ENCODE measurements at places on chromosomes 7 and 10.

- DNase-seq, result no peak
Measured at GRCh38 chr10:131448883-131449282, 137.4 kb upstream of the TCERG1L start.

DNA sequence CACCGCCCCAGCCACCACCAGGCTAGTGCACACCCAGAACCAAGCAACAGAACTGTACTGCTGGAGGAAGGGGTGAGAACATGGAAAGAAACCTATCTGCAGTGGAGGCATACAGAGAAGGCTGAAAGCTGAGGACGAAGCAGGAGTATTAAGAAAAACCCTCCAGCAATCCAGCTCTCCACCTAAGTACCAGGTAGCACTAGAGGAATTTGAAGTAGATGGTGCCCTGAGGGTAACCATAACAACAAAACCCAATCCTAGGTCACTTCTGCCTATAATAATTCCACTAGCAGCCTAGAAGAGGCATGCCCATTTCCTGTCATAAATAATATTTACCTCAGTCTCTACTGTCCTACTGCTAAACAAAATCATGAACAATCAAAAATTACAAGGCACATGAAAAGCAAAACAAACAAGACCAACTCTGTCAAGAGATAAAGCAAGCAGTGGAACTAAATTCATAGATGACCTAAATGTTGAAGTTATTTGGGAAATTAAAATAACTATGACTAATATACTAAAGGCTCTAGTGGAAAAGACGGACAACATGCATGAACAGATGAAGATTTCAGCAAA, 51.1 kb downstream of the HYCC1 start:
- DNase-seq, result no peak

DNA sequence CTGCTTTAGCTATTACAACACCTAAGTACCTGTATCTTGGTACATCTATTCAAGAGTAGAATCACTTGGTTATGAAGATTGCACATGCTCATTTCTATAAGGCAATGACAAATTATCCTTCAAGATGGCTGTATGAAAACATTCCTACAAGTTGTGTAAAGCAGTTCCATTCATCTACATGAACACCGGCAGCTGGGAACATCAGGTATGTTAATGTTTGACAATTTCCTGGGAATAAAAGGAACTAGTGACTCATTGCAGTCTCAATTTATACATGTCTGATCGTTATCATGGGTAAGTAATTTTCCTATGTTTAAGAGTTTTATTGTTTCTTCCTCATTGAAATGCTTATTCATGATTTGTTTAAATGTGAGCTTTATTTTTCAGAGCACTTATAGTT, 203.2 kb upstream of the SEMA3E start:
- DNase-seq, result no peak

- DNase-seq, result no peak
Measured at GRCh38 chr10:125462845-125463244, 220.1 kb downstream of the TEX36 start.

DNA sequence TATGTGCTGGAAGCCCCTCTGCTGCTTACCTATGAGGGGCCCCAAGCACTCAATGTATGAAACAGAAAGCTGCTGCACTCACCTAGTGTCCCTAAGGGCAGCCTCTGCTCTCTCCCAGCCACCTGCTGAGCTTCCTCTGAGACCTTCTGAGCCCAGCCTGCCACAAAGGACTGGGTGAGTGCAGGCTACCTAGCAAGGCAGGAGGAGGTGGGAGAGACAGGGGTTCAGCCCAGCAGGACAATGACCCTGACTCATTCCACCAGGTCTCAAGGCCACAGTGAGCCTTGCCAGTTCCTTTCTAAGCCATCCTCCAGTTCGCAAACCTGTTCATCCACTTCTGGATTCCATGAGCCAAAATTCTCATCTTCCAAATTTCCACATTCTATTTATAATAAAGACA, 16.3 kb downstream of the VOPP1 start:
- no peak for DNase-seq

DNA sequence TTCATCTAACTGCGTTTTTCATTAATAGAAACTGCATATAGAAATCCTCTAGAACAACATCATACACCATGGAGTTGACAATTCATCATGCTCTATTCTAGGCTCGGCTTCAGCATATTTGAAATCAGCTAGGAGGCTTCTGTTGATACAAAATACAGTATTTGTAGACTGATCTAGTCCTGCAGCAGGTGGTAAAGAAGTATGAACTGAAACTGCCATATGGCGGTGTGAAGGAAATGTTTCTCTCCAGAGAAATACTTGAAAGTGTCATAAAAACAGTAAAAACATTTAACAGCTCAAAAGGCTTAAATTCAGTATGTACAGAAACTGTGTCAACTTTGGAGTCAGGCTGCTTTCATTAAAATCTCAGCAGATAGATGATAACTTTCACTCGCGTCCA, 32.0 kb upstream of the MYO3A start:
- no peak for DNase-seq

DNA sequence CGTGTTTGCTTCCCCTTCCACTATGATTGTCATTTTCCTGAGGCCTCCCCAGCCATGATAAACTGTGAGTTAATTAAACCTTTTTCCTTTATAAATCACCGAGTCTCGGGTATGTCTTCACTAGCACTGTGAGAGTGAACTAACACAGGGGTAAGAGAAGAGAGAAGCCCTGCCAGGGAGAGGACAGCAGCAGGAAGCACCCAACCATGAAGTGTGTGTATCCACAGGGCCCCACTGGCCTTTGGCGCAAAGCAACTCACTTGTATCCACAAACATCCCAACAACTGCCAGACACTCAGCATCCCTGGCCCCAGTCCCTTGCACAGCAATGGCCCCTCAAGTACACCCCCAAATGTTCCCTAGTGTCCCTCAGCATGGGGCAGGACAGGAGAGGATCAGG, 115.1 kb downstream of the MAD1L1 start:
- DNase-seq, result no peak

- DNase-seq, result no peak
Measured at GRCh38 chr10:79238158-79238520, 109.1 kb upstream of the PPIF start.

GRCh38 chr10:24603333-24603732, 120.4 kb downstream of the ARHGAP21 start:
- DNase-seq, result no peak

- DNase-seq, result no peak
Measured at GRCh38 chr7:121186746-121187145, 142.1 kb upstream of the WNT16 start.

DNA sequence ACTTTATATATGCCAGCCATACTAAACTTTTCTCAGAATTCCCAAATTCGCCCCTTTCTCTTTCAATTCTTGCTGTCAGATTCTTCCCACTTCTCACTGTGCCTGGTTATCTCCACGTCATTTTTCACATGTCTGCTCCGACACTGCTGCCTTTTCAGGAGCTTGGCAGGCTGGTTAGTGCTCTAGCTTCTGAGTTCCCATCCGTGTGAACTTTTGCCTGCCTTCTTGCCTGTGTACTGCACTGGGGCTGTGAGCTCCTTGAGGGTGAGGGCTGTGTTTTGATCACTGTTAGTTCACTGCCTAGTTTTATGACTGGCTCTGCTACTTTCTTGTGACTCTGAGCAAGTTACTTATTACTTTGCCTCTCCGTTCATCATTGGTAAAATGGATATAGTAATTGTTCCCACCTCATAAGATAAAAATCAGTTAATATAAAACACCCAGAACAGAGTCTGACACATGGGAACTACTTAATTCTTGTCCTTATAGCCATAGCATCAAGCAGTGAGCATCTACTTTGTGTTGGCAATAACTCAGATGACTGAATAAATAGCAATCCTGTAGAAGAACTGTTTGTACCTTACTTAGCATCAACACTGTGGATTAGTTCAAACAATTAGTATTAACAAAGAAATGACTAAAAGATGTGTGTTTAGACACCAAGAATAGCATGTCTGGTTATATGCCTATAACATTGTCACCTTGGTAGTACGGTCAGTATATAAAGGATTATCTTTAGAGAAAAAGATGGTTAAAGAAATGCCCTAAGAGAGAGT, 5.5 kb downstream of the GSTO1 start:
- no peak for DNase-seq

DNA sequence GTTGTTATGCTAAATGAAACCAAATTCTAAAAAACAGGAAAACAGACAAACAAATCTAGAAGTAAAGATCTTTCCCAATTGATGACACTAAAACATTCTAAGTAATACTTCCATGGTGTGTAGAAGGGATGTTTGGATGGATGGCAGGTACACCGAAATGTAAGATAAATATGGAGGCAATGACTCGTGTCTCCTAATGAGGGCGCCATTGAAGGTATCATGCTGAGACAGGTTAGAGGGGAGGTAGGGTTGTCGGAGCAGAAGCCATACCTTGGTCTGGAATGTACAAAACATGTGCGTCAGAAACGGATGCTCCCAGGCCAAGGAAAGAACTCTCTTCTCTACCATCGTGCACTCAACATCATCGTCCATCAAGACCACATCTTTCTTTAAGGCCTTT, 101.4 kb downstream of the PRKCQ start:
- DNase-seq, result no peak

- no peak for DNase-seq
Measured at GRCh38 chr10:78764436-78764835, 304.3 kb upstream of the ZMIZ1 start.

DNA sequence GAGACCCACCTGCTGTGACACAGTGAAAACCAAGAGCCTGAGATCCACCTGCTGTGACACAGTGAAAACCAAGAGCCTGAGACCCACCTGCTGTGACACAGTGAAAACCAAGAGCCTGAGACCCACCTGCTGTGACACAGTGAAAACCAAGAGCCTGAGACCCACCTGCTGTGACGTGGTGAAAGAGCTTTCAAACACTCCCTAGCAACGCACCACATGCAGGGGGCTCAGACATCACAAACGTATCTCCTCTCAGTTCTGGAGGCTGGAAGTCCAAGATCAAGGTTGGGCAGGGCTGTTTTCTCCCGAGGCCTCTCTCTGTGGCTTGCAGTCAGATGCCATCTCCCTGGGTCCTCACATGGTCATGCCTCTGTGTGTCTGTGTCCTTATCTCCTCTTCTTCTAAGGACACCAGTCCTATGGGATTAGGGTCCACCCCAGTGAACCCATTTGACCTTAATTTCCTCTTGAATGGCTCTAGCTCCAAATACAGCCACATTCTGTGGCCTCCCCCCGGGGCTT, 43.8 kb downstream of the INSIG1 start:
- DNase-seq, result no peak

DNA sequence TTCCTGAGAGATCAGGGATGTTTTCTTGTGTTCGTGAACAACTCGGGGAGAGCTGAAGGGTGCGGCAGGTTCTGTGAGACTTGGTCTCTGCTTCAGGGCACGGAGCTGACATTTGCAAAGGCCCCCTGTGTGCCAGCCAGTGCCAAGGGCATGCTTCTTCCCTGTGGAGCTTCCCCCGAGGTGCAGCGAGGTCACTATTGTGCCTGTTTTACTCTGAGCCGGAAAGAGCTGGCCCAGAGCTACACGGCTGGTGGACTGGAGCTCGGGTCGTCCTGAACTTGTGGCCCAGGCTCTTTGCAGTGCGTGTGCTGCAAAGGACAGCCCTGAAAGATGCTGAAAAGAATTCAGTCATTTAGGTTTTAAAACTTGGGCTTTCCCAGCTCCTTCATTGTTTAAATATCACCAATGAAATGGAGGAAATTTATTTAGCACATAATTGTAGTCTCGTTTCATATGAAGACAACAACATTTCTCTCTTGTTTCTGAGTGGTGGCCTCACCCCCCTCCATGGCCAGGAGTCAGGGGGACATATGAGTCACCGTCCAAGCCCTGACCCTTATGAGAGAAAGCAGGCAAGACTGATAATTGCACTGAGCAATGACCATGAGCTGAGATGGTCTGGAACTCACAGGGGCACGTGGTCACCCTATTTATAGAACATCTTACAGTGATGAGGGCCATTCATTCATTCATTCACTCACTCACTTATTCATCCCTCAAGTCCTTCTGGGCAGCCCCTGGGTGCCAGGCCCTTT, 102.6 kb downstream of the PTPRE start:
- no peak for DNase-seq

- no peak for DNase-seq
Measured at GRCh38 chr7:69067397-69067796, 530.9 kb upstream of the AUTS2 start.

GRCh38 chr10:49330127-49330665, 31.2 kb downstream of the C10orf71 start:
- DNase-seq, result peak; percentile 24

- DNase-seq, result no peak
Measured at GRCh38 chr10:88952647-88953111, at the start of gene ACTA2. ACTA2 (minus strand) TSS chr10:88952773; CDS start chr10:88948930, 3,843 bp downstream.

DNA sequence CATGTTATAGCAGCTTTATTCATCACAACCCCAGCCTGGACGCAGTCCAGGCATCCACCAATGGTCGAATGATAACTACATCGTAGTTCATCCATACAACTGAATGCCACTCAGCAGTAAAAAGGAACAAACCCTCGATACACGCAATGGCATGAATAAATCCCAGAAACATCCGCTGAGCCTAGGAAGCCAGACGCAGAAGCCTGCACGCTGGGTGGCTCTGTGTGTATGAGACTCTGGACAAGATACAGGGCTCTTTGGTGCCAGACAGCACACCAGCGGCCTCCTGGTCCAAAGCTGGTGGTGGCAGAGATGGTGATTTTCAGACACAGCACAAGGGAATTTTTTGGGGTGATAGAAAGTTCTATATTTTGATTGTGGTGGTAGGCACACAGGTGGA, 10.0 kb upstream of the CRYGN start:
- DNase-seq, result no peak

DNA sequence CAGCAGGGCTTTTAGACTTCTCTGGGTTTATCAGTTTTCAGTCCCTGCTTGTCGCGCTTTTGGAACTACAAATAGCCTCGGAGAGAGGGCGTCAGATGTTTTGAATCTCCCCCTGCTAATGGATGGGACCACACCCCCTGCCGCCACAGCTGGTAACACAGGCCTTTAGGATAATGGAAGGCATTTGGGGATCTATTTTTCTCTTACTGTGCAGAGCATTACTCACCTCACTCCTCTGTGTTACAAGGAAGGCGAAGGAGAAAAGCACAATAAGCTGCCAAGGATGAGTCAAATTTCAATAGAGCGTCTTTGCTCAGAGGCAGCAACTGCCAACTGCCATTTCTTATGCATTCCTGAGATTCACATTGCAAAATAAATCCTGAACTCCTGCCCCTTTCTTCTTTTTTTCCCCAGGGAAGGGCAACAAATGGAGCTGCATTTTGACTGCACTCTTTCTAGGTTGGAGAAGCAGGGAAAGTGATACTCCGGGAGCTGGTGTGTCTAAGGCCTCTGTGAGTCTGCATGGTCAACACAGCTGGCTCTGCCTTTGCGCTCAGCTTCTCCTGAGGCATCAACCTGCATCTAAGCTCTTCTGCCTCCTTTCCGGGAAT, 31.5 kb upstream of the SMNDC1 start:
- no peak for DNase-seq

DNA sequence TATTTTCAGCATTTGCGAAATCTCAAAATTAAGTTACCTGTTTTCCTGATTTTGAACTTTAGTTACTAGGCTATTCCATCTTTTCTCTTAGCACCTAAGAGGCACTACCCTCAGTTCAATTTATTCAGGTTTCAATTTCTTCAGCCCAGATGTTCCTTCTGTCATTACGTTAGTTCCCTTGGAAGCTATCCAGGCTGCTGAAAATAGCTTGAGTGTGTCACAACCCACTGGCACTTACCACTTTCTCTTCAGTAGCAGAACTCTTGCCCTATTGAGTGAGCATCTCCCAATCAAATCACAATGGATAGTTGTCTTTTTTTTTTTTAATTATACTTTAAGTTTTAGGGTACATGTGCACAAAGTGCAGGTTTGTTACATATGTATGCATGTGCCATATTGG, 332.7 kb upstream of the LRGUK start:
- DNase-seq, result no peak

Data from type B pancreatic cell (in vitro differentiated cells).